Cortex of kidney (tissue), 1 donor: ENCODE measurements at places on chromosomes 1 and 21.

- no peak for DNase-seq
Observed at GRCh38 chr1:55318116-55318817, 103.1 kb upstream of the USP24 start.

GRCh38 chr1:214124281-214124805, 136.6 kb downstream of the PROX1 start:
- no peak for DNase-seq

- DNase-seq = no peak
Observed at GRCh38 chr1:216248628-216249027, 174.6 kb downstream of the USH2A start.

- no peak for DNase-seq
Observed at GRCh38 chr1:239583536-239583935, 197.2 kb downstream of the CHRM3 start.

GRCh38 chr1:202090994-202091393, 31.7 kb upstream of the GPR37L1 start:
- DNase-seq = no peak

DNA sequence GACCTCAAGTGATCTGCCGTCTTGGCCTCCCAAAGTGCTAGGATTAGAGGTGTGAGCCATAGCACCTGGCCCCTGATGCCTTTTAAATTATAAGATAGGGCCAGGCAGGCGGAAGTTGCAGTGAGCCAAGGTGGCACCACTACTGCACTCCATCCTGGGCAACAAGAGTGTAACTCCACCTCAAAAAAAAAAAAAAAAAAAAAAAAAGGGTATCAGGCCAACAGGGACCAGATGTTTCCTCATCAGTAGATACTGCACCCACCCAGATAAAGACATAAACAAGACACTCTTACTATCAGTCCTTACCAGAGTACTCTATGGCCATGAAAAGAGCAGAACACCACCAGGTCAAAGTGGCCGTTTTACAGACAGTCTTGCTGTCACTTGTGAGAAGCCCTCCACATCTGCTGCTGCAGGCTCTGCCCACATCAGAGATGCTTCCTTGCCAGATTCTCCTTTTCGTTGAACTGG, 3.3 kb downstream of the C21orf58 start:
- DNase-seq = no peak

DNA sequence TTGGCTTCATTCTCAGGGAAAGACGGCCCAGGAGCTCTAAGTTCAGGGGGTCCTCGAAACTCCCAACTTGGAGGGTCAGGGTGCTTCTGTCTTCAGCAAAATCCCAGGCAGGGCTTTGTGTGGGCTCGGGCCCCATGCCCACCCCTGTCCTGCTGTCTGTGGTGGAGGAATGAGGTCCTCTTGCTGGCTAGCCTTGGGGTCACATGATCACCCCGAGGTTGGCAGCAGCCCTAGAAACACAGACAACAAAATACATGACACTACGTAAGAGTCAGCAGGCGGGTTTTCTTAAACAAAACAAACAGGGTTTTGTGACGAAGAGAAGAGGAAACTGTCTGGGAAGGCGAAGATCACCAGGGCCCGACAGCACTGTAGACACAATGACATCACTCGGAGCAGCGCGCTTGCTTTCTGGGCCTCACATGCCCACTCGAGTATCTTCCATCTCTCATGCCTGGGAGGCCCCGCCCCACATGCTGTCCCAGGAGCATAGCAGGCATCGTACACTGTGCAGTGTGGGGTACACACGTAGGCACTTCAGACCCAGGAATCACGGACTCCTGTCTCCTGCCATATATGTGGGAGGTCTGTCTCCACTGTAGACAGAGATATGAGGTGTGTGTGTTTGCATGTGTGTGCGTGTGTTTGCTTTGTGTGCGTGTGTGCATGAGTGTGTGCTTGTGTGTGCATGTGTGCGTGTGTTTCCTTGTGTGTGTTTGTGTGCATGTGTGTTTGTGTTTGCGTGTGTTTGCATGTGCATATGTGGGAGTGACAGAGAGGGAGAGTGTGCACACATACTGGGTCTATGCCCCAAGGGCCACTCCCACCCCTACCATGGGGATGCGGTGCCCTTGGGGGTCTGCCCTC, 94.7 kb downstream of the SIK1 start:
- no peak for DNase-seq

DNA sequence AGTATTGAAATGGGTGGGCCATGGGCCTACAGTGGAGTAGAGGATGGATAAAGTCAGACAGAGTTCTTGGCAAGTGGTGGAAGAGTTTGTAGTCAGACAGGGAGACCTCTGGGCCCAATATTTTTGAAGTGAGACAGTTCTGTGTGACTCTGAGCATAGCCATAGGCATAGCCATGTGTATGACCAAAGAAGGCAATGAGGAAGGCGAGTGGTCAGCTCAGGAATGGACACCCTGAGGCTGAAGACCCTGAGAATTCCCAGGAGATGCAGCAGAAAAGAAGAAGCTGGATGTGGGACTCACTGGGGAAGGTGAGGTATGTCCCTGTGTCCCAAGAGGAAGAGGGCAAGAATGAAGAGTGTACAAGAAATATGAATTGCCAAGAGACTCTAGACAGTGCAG, 210.6 kb upstream of the IRF2BP2 start:
- DNase-seq = no peak

DNA sequence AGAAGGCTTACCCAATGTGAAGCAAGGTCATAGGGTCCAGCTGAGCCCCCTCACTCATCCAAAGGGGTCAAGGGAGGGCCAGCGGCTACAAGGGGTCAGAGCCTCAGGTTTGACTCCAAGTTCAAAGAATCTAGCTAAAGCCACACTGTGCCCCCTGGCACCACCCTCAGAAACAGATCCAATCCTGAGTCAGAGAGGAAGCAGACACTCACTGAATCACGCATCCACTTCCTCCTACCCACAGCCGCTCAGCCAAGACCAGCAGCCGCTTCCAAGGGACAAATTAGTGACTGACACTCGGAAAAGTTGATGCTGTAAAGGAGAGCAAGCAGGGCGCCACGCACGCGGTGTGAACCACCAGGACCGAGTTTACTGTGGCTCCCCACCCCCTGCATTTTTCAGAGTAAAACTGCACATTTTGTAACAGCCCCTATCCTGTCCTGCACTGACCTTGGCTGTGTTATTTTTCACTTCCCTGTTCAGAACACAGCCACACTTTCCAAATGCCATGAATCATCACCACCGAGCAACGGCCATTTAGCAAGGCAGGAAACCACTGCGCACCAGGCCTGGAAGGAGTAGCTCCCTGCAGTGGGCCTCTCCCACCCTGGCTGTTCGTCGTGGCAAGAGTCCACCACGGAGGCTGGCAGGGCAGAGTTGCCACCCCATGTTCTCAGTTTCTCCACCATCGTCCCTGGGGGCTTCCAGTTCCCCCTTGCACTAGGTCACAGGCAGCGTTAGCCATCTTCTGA, 147.8 kb downstream of the TOMM20 start:
- no peak for DNase-seq

DNA sequence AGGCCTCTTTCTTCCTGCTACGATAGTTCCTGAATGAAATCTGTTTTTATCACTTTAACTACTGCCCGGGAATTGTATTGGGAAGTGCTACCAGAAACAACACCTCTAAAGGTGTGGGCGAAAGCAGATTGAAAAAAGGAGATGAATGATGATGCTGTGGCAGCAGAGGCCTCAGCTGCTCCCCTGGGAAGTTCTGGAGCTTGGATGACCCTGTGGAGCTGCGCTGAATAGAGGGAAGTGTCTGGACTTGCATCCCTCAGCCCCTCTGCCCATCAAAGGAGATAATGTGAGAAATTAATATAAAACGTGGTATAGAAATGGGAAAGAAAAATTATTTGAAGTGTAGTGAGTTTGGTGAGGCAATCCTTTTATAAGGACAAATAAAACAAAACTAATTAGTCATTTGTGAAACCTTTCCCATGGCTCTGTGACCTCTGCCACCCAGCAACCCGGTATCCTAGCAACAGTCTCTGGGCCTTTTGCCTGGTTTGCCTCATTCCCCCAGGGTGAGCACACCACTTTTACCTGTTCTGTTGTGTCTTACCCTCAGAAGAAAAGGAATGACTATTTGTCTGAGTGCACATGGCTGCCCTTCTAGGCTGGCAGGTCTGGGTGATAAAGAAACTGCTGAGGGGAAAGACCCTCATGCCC, 21.3 kb downstream of the OVAAL start:
- DNase-seq = no peak

DNA sequence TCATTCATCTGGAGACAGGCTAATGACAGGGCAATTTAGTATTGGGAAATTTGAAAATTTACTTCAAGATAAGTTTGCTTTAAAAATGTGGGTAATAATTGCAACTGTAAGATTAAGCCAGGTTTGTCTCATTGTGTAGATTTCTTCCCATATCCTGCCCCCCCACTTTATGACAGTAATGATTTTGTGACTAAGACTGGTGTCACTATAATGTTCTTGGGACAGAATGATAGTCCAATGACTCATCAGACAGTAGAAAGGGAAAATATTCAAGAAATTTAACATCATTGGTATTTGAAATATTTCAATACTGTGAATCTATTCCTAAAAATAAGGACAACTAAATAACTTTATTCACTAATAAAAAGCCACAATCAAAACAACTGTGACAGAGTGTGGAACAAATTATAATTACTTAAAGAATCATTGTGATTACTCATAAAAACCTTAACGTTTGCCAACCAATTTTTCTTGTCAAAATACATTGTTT, 36.7 kb downstream of the FH start:
- DNase-seq = no peak

GRCh38 chr1:25556791-25557476, 13.5 kb downstream of the LDLRAP1 start:
- no peak for DNase-seq

DNA sequence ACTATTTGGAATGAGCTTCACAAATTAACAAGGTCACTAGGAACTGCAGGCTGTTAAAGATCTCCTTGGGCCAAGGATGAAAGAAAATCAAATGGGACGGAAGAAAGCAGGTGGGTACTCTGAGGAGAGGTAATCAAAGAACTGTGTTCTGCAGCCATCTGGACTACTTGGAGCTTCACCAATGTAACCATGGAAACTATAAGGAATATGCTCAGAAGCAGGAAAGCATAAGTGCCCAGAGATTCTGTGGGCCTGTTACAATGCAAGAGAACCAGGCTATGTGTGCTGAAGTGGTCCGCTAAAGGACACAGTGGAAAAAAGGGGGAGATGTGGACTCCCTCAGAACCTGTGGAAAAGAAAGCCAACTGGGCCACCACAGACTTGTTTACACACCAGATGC, 238.5 kb downstream of the PTGER3 start:
- no peak for DNase-seq

GRCh38 chr1:203656796-203657747, 30.4 kb downstream of the ATP2B4 start:
- DNase-seq = no peak
